EL (cell line): ENCODE measurements at places on chromosomes 16 and 17.

- no peak for DNase-seq
Measured at GRCh38 chr17:4850246-4850645, 17.1 kb downstream of the MINK1 start.

GRCh38 chr17:8782176-8782575 is 17.0 kb downstream of the MFSD6L start:
- no peak for DNase-seq

DNA sequence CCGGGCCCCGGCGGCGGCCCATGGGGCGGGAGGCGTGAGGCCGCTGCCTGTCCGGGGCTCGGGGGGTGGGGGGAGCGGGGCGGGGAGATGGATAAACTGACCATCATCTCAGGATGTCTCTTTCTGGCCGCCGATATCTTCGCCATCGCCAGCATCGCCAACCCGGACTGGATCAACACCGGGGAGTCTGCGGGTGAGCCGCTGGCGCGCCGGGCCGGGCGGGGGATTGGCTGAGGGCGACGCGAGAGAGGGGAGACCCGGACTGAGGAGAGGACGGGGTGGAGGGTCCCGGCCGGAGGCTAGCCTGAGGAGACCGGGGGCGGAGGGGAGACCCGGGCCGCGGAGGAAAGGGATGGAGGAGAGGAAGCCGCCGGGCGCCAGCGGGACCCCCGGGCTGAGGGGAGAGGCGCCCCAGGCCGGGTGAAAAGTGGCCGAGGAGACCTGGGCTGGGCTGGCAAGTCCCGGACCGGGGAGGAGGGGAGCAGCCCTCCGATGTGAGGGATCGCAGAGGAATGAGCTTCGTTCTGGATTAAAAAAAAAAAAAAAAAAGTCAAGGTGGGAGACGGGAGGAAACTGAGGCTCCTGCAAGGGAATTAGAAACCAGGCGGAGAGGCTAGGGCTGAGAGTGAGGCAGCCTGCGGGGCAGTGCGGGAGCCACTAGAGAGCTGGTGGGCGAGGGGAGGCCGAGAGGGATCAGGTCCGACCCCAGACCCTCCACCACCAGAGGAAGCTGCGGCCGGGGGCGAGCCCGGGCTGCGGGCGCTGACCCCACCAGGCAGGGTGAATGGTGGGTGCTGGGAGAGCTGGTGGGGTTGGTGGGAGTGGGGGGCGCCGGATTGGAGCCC is 526 bp downstream of the MOSMO start:
- DNase-seq: peak; percentile 29

DNA sequence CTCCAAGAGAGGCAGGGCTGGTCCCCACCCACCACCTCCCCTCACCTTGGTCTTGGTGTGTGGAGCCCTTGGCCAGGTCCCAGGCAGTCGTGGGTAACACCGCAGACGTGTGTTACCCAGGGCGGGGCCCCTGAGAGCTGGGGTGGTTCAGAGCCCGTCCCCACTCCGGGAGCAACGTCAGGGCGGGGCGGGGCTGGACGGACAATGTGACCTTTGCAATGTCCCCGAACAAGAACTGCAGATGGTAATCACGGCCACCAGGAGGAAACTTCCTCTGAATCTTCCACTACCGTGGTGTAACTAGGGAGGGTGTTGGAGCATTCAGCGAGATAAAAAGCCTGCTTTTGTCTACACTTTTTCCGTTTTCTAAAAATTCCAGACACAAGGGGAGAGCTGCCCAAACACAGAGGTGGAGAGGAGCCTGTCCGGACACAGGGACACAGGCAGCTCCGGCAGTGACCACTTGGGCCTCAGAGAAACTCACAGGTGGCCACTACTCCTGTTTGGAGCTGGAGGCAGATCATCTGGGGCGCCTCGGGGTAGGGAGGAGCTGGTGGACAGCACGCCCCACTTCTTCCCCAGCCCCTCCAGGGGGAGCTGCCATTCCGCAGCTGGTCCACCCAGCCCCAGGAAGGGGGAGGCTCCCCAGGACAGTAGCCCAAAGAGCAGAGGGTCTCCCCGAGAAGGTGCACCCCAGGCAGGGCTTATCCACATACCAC is 14.2 kb upstream of the SLC38A10 start:
- DNase-seq: peak; percentile 78
